NCI-H446 (cell line): ENCODE measurements at places on chromosomes 1 and 21.

DNA sequence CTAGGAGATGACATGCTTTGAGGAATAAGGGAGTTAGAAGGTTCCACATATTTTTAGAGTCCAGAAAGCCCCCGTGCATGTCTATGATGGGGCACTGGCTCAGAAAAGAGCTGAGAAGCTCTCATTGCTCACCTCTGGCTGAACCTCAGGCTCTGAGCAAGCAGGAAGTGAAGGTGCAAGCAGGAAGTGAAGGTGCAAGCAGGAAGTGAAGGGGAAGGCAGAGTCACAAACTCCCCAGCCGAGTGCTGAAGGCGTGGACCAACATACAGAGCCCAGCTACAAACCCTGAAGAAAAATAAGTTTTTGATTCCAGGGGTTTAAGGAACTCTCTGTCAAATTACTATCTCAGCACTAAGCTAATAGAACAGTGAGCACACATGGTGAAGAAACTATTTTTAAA lies 7.0 kb downstream of the KRTAP10-8 start:
- DNase-seq: no peak

DNA sequence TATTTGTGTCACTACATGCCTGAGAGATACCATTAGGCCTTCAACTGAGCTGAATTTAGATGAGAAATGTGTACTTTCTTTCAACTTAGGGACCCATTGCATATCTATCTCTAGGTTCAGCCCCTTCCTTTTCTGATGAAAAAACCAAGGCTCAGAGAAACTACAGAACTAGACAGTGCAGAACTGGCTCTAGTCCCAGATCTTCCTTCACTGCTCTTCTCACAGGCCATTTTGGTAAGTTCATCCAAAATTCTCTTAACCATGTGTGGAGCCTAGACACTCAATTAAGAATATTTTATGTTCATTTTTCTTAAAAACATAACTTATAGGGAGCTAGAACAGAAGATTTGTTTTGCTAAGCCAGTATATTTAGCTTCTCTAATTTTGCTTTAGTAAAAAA lies 128.9 kb downstream of the ASTN1 start:
- no peak for DNase-seq

DNA sequence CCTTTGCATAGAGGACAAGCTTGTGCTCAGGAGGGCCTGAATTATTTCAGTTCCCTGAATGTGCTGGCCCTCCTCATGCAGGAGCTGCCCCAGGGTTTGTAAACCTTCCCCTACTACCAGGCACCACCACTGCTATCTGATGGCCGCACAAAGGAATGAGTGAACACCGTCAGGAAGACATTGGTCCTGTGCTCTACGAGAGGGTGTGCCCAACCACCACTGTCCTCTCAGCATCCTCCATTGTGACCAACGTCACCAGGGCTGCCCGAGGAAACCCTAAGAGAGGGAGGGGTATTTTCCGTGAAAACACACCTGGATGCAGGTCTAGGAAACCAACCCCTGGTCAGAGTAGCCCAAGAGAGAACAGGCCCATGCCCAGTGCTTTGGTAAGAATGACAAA lies 657.5 kb downstream of the KIF26B start:
- no peak for DNase-seq

DNA sequence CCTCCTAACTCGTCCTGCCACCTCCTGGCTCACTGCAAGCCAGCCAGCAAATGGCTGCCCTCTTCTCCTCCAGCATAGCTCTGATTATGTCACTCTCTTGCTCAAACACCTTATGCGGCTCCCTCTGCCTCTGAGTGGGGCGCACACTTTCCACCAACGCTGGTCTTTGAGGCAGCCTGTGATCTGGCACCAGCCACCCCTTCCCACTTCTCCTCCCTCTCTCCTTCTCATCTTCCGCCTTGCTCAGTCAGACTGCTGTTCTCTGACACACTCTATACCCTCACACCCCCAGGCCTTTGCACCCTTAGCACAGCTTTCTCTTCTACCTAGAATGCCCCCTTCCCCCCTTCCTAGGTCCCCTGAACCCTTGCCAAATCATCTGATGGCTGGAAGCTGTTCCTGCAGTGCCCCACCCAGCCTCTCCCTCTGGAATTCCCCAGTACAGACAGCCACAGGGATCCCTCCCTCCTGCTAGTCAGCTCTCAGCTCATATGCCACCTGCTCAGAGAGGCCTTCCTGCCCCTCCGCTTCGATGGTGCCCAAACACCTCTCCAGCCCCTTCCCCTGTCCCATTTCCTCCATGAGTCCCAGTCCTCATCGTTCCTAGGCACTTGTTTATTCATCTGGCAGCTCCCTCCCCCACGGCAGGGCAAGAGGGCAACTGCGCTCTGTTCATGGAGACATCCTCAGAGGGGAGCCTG lies 21.7 kb upstream of the PEF1 start:
- DNase-seq: peak; percentile 36

DNA sequence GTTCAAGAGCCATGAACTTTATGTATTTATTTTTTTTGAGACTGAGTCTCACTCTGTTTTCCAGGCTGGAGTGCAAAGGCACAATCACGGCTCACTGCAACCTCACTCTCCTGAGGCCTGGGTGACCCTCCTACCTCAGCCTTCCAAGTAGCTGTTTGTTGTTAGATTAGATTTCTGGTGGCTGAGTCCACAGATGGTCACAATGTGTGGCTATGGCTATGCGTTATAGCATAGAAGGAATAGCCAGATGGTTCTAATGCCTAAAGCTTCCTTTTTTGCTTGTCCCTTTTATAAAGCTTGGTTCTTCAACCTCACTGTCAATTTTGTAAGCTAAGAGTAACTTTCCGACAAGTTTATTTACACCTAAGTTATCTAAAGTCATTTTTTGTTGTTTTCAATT lies 62.3 kb upstream of the FMN2 start:
- no peak for DNase-seq

- no peak for DNase-seq
Observed at GRCh38 chr1:95974586-95974985, 740.6 kb downstream of the RWDD3 start.
